ENCODE measurements at places on chromosomes 12 and 14. TPM values are rescaled to one million over a fixed set of nuclear protein-coding genes. Genes with fewer than 3 reads are reported as not detected.

DNA sequence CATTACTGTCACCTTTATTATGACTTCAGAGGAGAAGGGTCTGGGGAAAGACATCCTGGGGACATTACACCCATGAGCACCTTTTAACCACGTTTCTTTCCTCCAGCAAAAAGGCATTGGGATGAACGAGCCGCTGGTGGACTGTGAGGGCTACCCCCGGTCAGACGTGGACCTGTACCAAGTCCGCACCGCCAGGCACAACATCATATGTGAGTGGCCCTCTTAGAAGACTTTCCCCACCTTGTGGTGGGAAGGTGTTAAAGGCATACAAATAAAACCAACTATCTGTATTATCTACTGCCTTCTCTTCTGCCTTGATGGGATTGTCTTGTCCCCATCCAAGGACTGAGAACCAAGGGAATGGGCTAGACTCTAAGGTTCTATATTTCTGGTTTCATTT, 6.0 kb downstream of the PSMD9 start:
- no peak for DNase-seq

DNA sequence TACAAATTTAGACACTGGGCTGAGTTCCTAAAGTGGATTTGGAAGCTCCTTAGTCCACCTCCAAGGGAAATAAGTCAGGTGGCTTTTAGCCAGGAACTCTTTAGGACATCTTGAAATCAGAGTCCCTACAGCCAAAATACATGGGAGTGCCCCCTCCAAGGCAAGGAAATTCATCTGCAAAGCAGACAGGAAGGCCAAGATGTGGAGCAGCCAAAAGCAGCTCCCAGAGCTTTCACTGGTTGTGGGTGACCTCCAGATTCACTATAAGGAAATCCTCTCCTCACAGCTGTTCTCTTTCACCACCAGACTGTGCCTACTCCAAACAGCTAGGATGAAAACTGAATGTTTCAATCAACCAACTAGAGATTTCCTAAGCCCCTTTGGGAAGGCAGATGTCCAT, 6.6 kb downstream of the TTC9 start:
- no peak for DNase-seq

DNA sequence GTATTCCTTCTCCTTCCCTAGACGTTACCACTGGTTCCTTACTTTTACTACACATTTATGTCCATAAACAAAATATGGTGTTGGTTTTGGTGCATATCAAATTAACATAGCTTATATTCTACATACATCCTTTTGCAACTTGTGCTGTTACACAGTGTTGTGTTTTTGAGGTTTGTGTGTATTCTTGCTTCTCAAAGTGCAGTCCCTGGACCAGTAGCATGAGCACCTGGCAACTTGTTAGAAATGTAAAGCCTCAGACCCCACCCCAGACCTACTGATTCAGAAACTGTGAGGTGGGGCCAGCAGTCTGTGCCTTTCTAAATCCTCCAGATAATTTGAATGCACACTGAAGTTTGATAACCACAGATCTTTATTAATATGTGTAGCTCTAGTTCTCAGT, 65.9 kb downstream of the RNFT2 start:
- no peak for DNase-seq

GRCh38 chr12:104735801-104736200, 222.3 kb downstream of the SLC41A2 start:
- no peak for DNase-seq

DNA sequence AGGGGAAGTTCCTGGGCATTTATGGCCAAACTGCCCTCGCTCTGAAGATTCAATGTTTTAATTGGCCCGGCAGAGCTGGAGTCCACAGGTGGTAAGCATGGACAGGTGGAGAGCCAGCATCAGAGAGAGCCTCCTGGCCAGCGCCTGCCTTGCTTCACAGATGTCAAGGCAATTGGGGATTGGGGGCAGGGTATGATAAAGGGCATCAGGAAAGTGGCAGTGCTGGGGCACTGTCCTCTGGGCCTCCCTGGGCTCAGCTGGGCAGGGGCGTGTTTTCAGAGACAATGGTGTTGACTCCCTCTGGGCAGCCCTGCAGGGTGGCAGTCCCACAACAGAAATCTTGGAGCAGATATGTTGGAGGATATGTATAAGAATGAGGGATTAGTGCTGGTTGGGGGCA, 237.3 kb downstream of the CACNA1C start:
- no peak for DNase-seq

DNA sequence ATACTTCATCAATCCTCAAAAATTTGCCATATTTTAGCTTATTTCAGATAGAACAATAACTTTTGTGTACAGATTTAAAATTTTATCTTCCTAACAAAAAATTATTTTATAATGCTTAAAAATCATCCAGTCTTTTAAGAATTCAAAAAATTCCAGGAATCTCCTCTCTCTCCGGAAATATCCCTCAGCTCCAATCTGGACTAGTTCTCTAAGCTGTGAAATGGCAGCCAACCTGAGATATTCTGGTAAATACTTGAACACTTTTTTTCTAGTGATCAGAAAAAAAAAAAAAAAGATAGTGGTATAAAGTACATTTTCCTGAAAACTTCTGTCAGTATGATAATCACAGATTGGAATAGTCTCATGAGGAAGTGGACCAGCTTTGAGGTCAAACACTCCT, 57.6 kb downstream of the SSPN start:
- DNase-seq: no peak

- no peak for DNase-seq
These were observed 137.4 kb downstream of the TPH2 start for GRCh38 chr12:72075891-72076557.

- DNase-seq: no peak
These were observed 18.0 kb downstream of the ATL1 start for GRCh38 chr14:50577982-50578381.

DNA sequence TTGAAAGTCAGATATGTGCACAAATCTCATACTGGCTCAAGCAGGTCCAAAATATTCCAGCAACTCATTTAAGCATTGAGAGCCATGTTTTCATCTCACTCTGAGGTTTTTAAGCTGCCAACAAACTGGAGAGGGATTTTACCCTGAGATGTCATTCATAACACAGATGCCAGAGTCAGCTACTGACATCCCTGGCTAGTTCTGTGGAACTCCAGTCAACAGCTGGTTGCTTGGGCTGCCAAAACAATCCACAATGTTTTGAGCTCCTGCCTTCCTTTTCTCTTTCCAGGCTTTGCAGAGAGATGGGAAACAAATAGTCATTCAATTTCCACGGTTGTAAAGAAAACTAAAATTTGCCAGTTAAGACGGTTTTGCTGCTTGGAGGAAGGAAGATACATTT, 621.2 kb upstream of the FBXO33 start:
- no peak for DNase-seq

- peak; percentile 100 for DNase-seq
These were observed 167.4 kb upstream of the HMGA2 start for GRCh38 chr12:65656891-65657351.

DNA sequence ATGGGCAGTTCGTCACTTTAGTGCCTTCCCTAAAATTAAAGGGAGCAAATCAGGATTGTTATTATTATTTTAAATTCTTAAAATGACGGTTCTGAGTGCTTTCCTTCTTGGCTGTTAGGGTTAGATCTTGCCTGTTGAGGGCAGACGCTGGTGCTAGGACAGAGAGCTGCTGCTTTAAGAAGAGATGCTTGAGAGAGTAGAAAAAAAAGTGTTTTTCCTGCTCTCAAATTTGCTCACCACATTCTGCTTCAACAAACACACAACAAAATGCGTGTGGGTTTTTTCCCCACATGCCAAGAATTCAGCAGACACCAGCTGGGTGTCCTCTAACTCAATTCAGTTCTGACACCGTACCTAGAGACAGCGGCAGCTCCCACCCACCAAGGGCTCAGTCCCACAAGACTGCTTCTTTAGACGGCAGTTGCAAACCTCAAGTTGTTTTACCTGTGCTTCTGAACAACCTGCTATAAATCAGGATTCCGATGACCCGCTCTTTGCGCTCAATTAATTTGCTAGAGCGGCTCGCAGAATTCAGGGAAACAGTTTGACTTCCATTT, 75.8 kb upstream of the RIN3 start:
- DNase-seq: no peak

DNA sequence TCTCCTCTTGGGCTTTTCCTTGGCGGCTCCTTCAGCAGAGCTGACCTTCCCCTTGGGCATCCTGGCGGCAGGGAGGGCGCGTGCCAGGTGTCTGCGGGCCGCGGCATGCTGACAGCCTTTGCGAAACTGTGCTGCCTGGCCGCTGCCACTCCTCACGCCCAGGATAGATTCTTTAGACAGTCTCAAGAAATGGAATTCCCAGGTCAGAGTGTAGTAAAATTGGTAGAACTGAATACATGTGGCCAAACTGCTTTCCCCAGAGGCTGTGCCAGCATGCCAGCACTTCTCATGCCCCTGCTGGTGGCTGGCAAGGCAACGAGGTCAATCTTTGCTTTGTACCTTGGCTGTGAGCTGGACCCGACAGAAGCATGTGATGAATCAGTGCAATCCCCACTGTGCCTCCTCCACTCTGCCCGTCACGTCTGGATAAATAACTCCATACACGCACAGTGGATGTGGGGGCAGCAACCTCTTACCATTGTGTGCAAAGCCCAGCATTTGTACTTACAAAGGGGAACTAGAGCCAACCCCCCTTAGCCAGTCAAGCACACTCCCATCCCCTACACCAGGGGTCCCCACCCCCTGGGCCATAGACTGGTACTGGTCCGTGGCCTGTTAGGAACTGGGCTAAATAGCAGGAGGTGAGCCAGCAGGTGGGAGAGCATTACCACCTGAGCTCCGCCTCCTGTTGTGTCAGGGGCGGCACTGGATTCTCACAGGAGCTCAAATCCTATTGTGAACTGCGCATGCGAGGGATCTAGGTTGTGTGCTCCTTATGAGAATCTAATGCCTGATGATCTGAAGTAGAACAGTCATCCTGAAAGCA, 90.9 kb downstream of the ACTN1 start:
- DNase-seq: no peak

The GSG1 gene
- total RNA-seq: not detected

The NCKAP5L gene
- 19.6 TPM for total RNA-seq

The ZC2HC1C gene
- not detected for total RNA-seq

The CMA1 gene
- not detected for total RNA-seq

The OLR1 gene
- total RNA-seq: not detected

All from HT1080 (cell line).